ENCODE measurements at places on chromosomes 13 and 19.

DNA sequence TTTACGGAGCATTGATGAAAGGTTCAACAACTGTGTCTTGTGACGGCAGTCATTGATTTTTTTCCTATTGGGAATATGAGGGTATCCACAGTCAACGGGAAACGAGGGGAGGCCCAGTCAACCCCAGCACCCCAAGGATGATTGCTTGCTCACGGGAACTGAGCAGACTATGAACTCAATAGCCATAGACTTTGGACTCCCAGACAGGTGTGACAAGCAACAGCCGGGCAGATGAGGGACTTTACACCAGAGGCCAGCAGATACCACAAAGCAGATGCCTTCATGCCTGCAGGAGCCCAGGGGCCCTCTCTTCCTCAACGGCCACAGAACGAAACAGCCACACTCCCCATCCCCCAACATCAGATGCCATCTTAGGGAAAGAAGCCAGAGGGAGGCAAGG lies 80.3 kb upstream of the FLT1 start:
- no peak for DNase-seq

- no peak for DNase-seq
Measured at GRCh38 chr19:57961785-57962184, 12.5 kb downstream of the C19orf18 start.

DNA sequence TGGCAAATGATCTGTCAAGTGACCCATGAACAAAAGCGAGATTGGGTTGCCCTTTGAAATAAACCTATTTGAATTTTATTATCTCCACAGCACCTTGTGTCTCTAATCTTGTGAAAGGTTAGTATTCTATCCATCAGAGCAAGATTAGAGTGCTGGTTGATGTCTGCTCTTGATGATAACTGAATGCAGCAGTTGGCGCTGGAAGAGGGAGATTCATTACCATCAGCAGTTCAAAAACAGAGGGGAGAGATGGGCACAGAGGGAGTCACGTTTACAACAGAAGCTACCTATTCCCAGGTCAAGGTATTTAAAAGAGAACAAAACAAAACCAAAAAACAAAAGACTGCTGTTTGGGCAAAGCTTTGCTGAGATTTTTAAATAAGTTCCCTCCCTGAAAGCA lies 588.1 kb downstream of the GPC6 start:
- DNase-seq: no peak

- DNase-seq: no peak
Measured at GRCh38 chr19:3808420-3809143, 22.4 kb upstream of the MATK start.

DNA sequence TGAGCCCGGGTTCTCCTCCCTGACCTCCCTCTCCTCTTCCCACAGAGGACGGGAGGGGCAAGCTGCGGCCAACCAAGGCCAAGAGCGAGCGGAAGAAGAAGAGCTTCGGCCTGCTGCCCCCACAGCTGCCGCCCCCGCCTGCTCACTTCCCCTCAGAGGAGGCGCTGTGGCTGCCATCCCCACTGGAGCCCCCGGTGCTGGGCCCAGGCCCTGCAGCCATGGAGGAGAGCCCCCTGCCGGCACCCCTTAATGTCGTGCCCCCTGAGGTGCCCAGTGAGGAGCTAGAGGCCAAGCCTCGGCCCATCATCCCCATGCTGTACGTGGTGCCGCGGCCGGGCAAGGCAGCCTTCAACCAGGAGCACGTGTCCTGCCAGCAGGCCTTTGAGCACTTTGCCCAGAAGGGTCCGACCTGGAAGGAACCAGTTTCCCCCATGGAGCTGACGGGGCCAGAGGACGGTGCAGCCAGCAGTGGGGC lies 162.2 kb downstream of the KDM4B start:
- no peak for DNase-seq

GRCh38 chr13:40503966-40504591 lies 162.4 kb downstream of the FOXO1 start:
- no peak for DNase-seq

- no peak for DNase-seq
Measured at GRCh38 chr13:56670563-56670962, 470.2 kb upstream of the PRR20A start.

- DNase-seq: no peak
Measured at GRCh38 chr13:32503727-32504126, 34.9 kb downstream of the N4BP2L2 start.

DNA sequence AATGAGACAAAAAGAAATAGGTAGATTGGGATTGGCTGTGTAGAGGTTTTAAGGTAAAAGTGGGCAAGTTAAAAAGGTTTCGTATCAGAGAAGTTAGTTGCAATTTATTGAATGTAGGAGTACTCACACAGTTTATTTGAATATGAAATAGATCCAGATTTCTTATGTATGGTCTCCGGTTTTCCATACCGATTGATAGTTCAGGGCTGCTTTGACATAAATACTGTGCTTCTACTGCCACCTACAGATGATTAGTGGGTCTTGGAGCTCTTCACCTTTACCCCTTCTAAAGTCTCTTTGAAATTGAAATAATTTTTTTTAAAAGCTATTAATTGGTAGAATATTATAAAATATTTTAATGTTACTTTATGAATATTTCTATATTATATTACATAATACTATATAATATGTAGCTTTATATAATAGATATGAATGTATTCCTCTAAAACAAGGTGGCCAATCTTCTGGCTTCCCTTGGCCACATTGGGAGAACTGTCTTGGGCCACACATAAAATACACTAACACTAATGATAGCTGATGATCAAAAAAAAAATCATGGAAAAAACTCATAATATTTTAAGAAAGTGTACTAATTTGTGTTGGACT lies 7.7 kb upstream of the GPR18 start:
- peak; percentile 60 for DNase-seq

DNA sequence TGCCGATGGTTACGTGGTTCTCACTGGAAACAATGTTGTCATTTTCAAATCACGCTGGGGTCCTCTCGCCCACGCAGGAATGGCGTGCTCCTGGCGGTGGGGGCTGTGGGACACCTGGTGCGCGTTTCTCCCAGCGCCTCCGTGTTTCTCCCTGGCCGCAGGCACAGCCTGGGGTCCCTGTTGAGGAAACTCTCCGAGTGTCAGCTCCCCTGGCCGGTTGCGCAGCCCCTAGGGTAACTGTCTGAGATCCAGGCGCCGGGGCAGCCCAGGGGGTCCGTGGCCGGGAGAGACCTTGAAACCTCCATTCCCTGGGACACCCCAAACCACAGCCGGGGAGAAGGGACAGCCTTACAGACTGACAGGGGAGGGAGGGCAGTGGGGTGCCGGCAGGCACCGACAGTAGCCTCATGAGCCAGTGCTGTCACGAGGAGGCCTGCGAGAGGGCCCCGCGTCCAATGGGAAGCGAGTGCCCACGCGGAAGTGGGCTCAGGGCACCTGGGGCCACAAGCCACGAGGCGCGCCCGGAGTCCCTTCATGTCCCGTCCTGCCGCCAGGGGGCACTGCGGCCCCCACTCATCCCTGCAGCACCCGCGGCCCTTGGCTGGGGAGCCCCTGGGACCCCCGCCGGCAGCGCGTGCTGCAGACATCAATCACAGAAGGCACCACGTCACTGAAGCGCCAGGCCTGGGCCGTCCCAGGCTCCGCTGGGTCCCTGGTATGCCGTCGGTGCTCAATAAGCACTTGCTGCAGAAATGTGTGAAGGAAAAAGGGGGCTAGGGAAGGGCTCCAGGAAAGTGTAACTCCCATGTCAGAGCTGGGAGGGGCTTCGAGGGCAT lies 9.5 kb downstream of the ADAMTSL5 start:
- no peak for DNase-seq

- no peak for DNase-seq
Measured at GRCh38 chr13:75935805-75936204, 299.7 kb downstream of the LMO7 start.

Measured in NCI-H1694 (cell line).